GM04503 (cell line): ENCODE measurements at places on chromosomes 11 and 22.

- DNase-seq: no peak
Observed at GRCh38 chr22:36538529-36538928, 9.6 kb upstream of the EIF3D start.

DNA sequence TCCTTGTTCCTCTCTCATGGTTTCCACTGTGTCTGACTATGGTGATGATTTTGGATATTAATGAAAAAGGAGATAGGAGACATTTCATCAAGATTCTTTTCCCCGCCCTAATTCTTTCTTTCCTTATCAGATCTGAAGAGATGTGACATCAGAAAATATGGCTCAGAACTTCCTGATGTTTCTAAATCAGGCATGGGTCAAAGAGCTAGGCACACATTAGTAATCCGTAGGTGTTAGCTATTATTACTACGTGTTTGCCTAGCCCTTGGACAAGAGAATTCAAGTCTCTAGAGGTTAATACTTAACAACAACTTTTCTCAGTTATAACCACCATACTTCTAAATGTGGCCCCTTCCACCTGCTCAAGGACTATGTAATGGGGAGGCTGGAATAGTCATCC is 5.8 kb downstream of the JOSD1 start:
- DNase-seq: no peak

DNA sequence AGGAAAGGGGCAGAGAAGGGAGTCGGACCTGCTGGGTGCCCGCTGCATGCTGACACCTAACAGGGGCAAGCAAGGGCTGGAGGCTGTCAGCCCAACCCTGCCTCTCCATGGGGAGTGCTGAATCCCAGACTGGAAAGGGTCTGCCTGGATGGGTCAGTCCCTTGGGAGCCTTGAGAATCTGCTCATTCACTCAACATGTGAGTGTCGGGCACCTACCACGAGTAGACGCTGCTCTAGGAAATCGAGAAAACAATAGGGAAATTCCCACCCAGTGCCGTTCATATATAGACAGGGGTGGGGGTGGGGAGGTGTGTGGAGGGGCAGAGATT is 4.4 kb upstream of the CTSD start:
- DNase-seq: no peak

GRCh38 chr11:13962562-13963168 is at the start of gene SPON1:
SPON1 (plus strand) TSS chr11:13962723; CDS start chr11:13962905, 182 bp downstream.
- no peak for DNase-seq

- DNase-seq: no peak
Observed at GRCh38 chr11:13098063-13098462, 88.9 kb downstream of the RASSF10 start.

- DNase-seq: no peak
Observed at GRCh38 chr11:69111624-69112542, 43.9 kb upstream of the SMIM38 start.

DNA sequence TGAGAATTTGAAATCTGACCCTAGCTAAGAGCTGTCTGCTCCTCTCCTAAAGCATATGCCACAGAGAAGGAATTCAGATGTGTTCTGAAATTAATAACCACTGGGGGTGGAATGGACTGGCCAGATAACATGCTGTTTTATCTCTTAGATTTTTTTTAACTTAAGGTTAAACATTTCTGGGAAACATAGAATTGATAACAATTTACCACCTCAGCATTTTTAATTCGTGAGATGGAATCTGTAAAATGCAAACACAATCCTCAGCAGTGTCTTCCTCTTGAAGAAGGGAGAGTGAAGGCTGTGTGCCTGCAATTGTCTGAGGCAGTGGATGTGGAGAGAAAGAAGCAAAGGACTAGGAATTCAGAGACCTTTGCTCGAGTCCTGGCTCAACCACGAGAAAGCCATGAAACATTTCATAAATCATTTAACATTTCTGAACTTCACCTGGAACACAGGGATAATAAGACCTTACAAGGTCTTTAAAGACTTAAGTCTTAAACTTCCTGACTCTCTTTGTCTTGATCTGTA is at the start of gene SLC5A12:
Gene SLC5A12 (minus strand): TSS at position 113 of the 528 bp plus-strand sequence. CDS start 346 bp downstream, outside the sequence.
- no peak for DNase-seq

GRCh38 chr11:126246636-126247035 is 22.1 kb downstream of the SRPRA start:
- DNase-seq: no peak
